Erythroblast (primary cell): ENCODE measurements at places on chromosomes 5 and 9.
A peak's percentile ranks its signal among the peaks of the same experiment; 100 is the strongest.

DNA sequence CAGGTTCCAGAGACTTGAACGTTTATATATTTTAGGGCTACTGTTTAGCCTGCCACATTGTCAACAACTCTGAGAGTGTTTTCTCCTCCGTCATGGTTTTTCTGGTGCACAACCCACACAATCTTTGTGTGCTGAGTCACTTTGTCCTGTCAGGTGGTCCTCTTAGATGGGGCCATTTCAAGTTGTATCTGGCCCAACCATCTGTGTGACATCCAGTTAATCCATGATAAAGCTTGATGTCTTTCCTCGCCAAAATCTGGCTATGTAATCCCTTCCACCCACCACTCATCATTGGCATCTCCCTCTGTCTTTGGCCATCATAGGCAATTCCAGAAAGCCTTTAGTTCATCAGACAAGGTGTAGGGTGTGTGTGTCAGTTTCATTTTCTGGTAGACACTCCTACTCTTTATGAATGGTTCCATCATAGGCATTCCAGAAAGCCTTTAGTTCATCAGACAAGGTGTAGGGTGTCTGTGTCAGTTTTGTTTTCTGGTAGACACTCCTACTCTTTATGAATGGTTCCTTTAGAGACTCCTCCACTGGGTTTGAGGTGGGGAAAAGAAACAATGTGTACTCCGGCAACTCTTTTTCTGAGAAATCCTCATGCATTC is 282.0 kb upstream of the ACTBL2 start:
- DNase-seq: peak; percentile 3

- no peak for DNase-seq
These were observed 14.6 kb downstream of the FOXD1 start for GRCh38 chr5:73433982-73434342.

- no peak for DNase-seq
These were observed 166.7 kb downstream of the DAB2IP start for GRCh38 chr9:121818016-121818661.

DNA sequence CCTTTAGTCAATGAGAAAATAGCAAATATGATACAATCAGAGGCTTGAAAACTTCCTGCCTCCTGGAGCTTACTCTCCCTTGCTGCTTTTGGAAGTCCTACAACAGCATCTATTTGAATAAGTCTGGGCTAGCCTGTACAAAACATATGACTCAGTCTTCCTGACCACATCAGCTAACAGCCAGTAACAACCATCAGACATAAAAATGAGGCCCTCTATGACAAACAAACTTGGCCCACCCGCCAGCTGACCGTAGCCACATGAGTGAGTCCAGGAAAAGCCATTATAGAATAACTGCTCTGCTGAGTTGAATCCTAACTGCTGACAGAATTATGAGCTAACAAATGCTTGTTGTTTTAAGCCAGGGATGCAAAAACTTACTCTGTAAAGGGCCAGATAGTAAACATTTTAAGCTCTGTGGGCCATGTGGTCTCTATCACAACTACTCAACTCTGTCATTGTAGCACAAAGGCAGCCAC is 347.6 kb downstream of the PTPRD start:
- DNase-seq: no peak

- DNase-seq: no peak
These were observed 12.1 kb downstream of the FEM1C start for GRCh38 chr5:115532517-115532916.

DNA sequence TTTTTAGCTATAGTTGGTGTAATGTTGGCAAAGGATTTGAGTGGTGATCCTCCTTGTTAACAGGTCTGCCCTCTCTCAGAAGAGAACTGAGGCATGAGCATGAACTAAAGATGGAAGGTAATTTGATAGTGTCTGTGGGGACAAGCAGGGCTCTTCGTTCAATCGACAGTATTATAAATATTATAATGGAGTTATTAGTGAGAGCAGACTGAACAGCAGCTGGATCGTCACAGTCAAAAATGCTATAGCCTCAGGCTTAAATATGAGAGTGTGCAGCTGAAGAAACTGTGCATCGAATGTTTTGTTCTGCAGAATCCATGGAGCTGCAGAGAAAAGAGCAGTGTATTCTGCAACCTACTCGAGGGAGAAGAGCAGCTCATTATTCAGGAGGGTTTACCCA is 757.3 kb downstream of the DNAH5 start:
- DNase-seq: no peak

DNA sequence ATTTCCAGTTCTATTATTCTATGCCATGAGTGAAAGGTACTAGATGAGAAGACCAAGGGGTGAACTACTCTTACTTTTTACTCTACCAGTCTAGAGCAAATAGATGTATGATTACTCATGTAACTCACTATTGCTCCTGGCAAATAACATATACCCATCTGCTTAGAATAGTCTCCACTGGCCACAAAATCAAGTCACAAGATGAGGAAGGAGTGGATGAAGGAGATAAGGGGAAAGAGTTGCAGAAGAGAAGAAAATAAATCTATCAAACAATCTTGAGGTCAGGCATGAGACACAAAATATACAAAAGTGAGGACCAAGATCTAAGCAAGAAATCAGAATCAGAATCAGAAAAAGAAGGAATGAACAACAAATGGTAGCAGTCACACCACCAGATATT is 13.7 kb upstream of the NR4A3 start:
- DNase-seq: no peak

DNA sequence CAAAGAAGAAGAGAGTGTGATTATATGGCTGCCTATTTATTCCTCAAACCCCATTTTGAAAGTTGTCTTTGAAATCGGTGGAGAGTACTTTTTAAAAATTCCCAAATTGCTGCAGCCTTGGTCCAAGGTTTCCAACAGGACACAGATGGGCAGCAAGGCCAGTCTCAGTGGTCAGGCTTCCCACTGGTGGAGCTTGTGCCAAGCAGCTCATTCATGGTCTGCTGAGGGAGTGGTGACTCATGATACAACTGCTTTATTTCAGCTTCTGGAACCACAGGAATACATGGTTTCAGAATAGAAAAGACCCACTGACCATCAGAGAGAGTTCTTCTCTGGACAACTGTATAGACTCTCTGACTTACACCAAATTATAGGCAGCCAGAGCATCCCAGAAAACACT is 673.1 kb upstream of the KLF4 start:
- no peak for DNase-seq
